ENCODE measurements at places on chromosomes 4 and X.

DNA sequence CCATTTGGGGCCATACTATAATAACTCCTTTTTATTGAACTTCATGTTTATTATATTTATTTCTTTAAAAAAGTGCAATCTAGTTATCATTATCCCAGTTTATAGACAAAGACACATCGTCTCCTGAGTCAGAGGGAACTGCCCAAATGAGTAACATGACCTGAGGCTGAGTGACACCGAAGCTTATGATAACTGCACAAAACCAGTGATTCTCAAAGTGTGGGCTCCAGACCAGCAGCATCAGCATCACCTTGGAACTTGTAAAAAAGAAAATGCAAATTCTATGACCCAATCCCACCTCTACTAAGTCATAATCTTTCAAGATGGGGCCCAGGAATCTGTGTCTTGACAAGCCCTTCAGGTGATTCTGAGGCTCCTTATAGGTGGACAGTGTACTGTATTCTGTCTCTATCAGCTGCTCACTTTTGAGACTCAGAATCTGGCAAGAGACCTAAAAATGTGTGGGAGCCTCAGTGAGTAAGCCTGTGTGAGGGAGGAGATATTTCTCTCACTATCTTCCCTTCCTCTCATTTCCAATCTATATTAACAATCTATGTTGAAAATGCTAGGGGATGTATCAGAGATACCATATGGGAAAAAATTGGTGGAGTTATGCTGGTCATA, 147.0 kb downstream of the PACRGL start:
- no peak for DNase-seq

- no peak for DNase-seq
These were observed 14.1 kb upstream of the CA5B start for GRCh38 chrX:15723887-15724517.

- no peak for DNase-seq
These were observed 113.8 kb downstream of the ADRA2C start for GRCh38 chr4:3879681-3880614.

- DNase-seq, result no peak
These were observed 552.4 kb upstream of the MAGEB2 start for GRCh38 chrX:29662759-29663503.

GRCh38 chr4:138919094-138919936, 96.3 kb upstream of the NOCT start:
- DNase-seq, result no peak

- DNase-seq, result no peak
These were observed 13.1 kb upstream of the SULT1B1 start for GRCh38 chr4:69773484-69773883.

DNA sequence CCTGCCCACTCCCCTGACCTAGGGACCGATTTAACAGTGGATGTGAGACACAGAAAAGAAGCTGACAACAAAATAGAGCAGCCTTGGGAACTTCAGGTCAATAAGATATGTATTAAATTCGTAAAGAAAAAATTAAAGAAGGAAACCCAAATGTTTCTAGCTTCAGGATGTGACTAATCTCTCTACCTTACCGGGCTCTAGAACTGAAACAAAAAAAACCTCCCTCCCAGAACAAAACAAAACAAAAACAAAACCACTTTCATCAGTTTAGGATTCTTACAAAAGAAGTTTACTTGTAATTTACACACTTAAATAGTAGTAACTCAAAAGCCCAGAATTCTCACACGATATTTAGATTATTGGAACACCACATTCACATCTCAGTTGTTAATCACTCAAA, 185.8 kb upstream of the RPS6KA3 start:
- DNase-seq, result no peak

DNA sequence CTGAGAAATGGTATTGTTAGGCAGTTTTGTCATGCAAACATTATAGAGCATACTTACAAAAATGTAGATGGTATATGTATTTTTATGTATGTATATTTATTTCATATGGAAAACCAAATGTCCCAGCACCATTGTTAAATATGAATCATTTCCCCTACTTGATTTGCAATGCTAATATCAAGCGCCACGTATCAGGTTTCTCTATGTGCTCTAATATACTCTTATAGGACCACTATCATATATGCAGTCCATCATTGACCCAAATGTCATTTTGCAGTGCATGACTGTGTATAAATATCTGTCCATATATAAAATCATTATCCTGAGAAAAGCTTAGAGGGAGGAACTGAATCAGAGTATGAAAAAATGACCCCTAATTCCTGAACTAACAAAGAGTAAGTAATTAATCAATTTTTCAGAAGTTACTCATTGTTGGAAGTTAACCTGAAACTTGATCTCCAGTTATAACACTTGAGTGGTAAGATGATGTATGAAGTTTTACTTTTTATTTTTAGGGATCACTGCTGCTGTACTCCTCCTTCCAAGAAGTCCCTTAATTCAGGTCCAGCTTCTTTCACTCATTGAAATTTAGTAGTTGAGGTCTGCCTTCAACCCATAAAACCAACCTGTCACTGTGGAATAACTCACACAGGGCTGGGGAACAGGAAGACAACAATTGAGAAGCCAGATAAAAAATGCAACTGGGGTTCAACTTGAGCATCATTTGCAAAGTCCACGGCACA, 134.8 kb upstream of the LDB2 start:
- no peak for DNase-seq

- DNase-seq, result no peak
These were observed 6.3 kb upstream of the USP53 start for GRCh38 chr4:119206178-119206577.

GRCh38 chr4:130600706-130601105, 1504.8 kb downstream of the C4orf33 start:
- DNase-seq, result no peak

GRCh38 chr4:119690871-119691270, 62.3 kb upstream of the PDE5A start:
- no peak for DNase-seq

DNA sequence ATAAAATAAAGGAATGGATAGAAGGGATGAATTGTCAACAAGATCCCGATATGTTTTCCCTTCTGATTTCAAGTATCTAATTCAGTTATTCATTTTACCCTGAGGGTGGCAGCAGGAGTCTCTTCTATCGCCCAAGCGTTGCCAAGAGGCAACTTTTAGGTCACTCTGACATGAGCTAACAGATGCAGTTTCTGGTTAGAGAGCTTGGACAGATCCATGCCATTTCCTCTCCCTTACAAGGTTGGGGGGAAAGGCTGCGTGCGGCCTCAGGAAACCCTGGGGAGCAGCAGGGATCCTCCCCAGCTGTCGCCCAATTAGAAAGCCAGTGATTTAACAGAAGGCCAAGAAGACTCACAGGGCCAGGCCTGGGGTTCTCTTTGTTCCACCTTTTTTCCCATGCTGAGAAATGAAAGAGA, 35.3 kb upstream of the WAS start:
- no peak for DNase-seq

DNA sequence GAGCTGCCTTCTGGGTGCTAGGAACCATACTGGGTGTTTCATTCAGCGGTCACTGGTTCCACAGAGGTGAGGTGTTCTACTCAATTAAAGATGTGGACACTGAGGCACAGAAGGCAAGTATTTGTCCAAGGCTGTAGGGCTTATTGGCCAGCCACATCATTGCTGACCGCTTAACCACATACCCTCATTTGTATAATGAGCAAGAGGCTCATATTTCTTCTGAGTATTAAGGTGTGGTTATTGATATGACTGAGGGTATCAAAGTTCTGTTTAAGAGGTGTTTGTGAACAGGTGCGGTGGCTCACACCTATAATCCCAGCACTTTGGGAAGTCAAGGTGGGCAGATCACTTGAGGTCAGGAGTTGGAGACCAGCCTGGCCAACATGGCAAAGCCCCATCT, 14.3 kb downstream of the RNF4 start:
- no peak for DNase-seq

GRCh38 chr4:52956691-52957090, 94.6 kb downstream of the RASL11B start:
- DNase-seq, result no peak

- DNase-seq, result no peak
These were observed 34.9 kb upstream of the CLDN24 start for GRCh38 chr4:183356931-183357675.

DNA sequence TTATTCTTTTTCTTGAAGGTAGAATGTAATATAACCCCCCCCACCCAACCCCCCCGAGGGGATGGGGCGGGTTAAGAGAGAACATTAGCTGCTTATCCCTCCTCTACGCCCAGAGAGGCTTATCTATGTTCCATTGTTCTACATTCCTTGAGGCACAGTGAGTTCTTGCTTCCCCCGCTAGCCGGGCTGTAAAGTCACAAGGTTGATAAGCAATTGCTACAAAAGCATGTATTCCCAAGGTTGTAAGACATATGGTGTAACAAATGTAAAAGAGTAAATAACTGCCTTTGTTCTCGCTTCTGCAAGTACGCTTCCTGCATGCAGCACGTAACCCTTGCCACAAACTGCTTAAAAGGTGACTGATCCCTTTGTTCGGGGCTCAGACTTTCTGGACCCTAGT, 8.2 kb downstream of the DCAF8L2 start:
- no peak for DNase-seq

GRCh38 chr4:47493238-47494123, 8.4 kb downstream of the ATP10D start:
- DNase-seq, result no peak

DNA sequence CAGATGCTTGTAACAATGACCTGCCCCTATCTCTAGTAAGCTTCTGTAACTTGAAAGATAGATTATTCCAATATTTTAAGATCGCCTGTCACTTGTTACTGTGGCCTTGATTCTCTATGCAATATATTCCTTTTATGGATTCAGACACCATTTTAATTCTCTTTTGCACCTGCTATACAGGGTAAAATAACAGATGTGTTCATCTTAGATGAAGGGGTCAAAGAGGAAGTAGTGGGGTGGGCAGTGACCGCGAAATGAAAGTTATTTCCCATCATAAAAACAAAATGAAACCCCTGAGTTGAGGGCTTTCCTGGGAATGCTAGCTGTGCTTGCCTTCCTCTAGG, 175.9 kb downstream of the TSPAN5 start:
- DNase-seq, result no peak

GRCh38 chrX:46577221-46578005, 3.8 kb downstream of the CHST7 start:
- DNase-seq, result no peak

DNA sequence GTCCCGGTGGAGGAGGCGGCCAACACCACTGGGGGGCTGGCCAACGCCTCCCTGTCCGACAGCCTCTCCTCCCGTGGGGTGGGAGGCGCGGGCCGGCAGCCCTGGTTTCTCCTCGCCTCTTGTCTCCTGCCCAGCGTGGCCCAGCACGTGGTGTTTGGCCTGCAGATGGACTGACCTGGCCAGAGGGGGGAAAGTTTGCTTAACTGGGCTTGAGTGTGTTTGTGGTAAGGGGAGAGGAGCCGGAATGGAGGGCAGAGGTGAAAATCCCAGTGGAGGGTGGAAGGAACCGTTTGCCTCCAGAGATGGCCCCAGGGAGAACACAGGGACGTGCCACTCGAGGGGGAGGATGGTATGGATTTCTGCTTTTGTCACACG, 27.6 kb downstream of the NYX start:
- DNase-seq, result no peak

DNA sequence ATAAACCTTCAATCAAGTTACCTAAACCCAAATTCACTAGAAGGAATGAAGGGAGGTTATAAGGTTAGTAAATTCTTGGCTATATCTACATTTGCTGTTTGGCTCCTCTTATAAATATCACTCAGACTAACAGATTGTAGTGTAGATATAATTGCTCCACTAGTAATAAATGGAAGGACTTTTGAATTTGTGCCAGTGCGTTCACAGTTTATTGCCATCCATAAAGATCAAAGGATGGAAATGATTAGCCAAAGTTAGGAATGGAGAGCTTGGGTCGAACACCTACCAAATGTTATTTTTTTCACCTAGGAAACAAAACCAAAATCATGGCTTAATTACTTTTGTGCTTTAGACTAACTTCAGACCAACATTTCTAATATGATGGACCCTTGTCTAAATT, 9.2 kb downstream of the DTHD1 start:
- DNase-seq, result no peak

GRCh38 chr4:67218883-67219282, 326.4 kb downstream of the CENPC start:
- DNase-seq, result no peak

DNA sequence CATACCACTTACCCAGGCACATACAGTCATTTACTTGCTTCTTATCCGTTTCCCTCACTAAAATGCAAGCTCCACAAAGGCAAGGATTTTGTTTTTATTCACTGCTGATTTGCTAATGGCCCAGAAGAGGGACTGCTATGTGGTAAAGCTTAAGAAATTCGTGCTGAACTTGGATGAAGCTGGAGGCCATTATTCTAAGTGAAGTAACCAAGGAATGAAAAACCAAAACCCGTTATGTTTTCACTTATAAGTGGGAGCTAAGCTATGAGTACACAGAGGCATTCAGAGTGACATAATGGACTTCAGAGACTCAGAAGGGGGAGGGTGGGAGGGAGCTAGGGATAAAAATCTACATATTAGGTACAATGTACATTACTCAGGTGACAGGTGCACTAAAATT, 47.2 kb downstream of the RAB33B start:
- no peak for DNase-seq

GRCh38 chrX:106987488-106987887, 12.5 kb downstream of the MORC4 start:
- DNase-seq, result no peak

GRCh38 chr4:77204621-77205020, 47.6 kb downstream of the CCNG2 start:
- no peak for DNase-seq

GRCh38 chr4:56828784-56829535, 7.5 kb upstream of the SPINK2 start:
- DNase-seq, result no peak

GRCh38 chr4:52592287-52592686, 66.8 kb downstream of the USP46 start:
- DNase-seq, result no peak

GRCh38 chrX:120468479-120468824, 644 bp downstream of the LAMP2 start:
- no peak for DNase-seq

- DNase-seq, result no peak
These were observed 105.3 kb downstream of the ADAMTS3 start for GRCh38 chr4:72463724-72464123.

DNA sequence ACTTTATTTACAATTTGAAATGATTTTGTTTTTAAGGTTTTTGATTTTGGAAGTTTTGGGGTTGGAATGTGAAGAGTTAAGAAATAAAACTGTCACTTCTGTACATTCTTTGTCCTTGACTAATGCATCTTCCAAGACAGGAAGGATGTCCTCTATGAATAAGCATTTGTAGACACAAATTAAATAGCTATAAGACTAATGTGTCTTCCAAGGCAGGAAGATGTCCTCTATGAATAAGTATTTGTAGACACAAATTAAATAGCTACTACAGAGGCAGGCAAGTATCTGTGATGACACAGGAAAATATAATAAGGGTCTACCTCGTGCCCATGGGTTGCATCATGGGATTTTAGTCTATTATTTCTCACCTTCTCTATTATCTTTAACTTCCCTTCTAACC, 14.5 kb downstream of the PRSS48 start:
- no peak for DNase-seq

Measured in esophagus squamous epithelium (tissue), 5 donors.